Activated CD8-positive, alpha-beta T cell treated with anti-CD3 and anti-CD28 coated beads for 36 hours (primary cell): ENCODE measurements at places on chromosomes 3 and 15. TPM values are rescaled to one million over a fixed set of nuclear protein-coding genes. Genes with fewer than 3 reads are reported as not detected.

HMCES gene
- total RNA-seq, result 57.8 TPM

PLA2G4E gene
- not detected for total RNA-seq

ILDR1 gene
- not detected for total RNA-seq

MESP2 gene
- not detected for total RNA-seq

LRRC34 gene
- 6.6 TPM for total RNA-seq

CD200 gene
- total RNA-seq, result 16.7 TPM

CDCP1 gene
- total RNA-seq, result 0.36 TPM

PAK6 gene
- total RNA-seq, result 0.67 TPM

PPP4R2 gene
- total RNA-seq, result 88.6 TPM

SLC2A2 gene
- total RNA-seq, result not detected

FHIT gene
- total RNA-seq, result 7.9 TPM

RUBCN gene
- total RNA-seq, result 27.7 TPM

ADAMTS17 gene
- 1.5 TPM for total RNA-seq

AMT gene
- total RNA-seq, result 4.4 TPM

HESX1 gene
- total RNA-seq, result 0.43 TPM

CHRD gene
- total RNA-seq, result not detected

MFGE8 gene
- total RNA-seq, result 34.0 TPM

PRTG gene
- total RNA-seq, result not detected

INSYN1 gene
- total RNA-seq, result not detected

SOX14 gene
- not detected for total RNA-seq

XCR1 gene
- not detected for total RNA-seq
